ENCODE measurements at places on chromosomes 4 and X.
A peak's percentile ranks its signal among the peaks of the same experiment; 100 is the strongest.

GRCh38 chr4:162450531-162451035 is 286.8 kb upstream of the FSTL5 start:
- no peak for DNase-seq

- DNase-seq: no peak
These were observed 465 bp downstream of the BMPR1B start for GRCh38 chr4:94758141-94758699.

- no peak for DNase-seq
These were observed 399.9 kb downstream of the GPM6A start for GRCh38 chr4:175412161-175412560.

GRCh38 chr4:116870686-116871085 is 214.7 kb downstream of the TRAM1L1 start:
- DNase-seq: no peak

GRCh38 chr4:169566021-169566818 is 46.2 kb downstream of the NEK1 start:
- no peak for DNase-seq

DNA sequence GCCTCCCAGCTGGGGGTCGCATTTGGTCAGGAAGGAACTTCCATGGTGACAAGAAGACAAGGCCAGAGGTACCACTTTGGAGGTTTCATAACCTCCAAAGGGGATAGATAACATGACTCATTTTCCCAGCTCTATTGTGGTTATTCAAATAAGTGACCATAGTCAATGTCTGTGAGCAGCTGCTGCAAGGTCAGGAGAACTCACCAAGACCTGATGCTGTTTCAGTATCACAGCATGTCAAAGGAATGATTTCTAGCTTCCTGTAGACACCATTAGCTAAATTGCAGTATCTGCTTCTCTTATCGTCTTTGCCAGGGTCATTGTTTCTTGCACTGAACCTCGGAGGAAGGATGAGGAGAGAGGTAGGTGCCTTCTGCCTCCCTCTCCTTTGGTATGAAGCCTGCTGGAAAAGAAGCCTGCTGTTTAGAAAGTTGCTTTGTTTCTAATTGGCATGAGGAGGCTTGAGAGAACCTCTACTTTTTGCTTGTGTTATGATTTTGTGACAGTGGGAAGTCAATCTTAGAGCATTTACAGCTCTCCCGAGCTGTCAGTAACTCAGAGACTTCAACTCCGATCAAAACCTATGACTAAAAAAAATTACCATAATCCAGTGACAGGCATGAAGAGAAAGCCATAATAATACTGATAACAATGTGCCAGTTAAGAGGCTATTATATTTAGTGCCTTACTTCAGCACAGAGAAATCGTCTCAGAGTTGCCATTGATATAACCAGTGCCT is 38.0 kb upstream of the GATB start:
- DNase-seq: no peak

- peak; percentile 68 for DNase-seq
These were observed 18.4 kb upstream of the LDB2 start for GRCh38 chr4:16916719-16917337.

GRCh38 chr4:8168232-8168631 is 9.6 kb upstream of the ABLIM2 start:
- DNase-seq: no peak

DNA sequence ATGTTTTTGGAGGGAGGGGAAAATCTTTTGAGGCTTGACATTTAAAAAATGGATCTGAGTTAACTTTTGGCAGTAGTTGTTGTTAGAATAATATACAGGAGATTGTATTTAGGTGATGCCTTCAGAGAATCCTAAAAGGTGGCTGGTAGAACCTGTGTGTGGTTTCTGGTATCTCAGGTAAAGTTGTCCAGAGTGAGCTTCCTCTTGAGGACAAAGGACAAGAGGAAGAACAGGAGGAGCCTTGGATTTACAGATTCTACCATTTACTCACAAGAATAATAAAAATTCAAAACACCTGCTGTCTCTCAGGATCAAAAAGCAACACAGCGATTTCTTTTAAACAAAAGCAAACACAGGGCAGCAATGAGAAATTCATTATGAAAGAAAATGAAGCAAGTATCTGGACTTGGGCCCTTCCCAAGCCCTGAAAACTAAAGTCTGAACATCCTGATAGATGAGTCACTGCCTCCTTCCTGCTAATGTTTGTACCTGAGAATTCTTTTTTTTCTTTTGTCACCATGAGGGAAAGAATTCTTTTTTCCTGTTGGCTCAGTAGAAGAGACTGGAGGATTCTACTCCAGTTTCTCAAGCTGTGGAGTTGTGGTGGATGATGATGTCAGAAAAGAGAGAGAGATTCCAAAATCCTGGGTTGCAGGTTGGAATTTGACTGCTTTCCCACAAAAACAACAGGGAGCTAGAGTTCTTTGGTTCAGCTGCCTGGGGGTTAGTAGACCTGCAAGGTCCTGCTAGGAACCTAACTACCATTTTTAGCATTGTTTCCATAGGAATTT is 31.5 kb upstream of the RAPGEF2 start:
- no peak for DNase-seq

- no peak for DNase-seq
These were observed 12.4 kb upstream of the TDO2 start for GRCh38 chr4:155891058-155891457.

DNA sequence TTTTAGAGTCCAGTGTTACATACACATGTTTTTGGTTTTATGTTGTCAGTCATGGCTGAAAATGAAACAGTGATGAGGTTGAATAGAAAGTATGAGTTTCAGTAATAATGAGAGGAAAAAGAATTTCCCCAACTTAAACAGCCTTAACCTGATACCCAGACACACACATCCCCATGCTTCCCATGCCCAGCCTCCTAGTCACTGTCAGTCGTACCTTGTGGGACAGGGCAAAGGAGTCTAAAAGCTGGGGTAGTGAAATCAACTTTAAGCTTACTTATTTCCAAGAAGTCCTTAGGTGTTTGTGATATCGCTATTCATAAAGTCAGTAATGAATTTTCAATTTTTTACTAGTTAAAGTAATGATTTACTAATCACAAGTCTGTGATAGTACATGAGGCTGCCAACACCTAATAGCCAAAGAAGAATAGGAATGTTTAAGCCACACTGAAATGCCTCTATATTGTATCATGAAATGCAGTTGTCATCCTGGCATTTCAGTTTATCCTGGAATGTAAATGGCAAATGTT is 24.3 kb upstream of the GPR34 start:
- no peak for DNase-seq

- no peak for DNase-seq
These were observed 18.2 kb upstream of the TNIP3 start for GRCh38 chr4:121182296-121182695.

GRCh38 chrX:65643531-65644052 is 23.9 kb upstream of the MSN start:
- no peak for DNase-seq

GRCh38 chr4:180285796-180286195 is 1957.4 kb upstream of the TENM3 start:
- DNase-seq: no peak

DNA sequence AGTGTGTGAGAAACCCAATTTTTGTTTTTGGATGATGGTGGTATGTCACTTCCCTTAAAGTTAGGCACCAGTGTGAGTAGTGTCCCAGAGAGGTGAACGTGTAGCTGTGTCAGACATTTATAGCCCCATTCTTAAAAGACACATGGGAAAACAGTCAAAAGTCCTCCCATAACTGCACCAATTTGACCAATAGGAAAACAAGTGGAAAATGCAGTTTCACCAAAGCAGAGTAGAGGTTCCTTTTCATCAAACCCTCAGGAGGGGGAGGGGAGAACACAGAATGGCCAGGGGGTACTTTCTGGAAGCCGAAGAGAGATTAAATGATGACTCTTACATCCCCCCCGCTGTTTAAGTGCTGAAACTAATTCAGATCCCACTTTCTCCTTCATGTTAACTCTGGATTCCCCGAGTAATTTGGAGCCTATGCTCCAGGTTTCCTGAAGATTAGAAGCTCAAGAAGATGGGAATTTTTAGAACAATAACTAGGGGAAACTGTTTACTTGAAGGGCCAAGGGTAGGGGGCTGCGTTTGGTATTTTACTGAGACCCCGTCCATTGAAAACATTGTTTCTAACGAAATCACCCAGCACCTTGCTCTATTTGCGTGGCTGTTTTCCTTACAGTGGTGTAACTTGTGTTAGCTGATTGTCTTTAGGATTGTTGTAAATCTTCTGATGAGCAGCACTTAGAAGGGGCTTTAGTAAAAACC is 2.1 kb upstream of the LEF1 start:
- DNase-seq: no peak

DNA sequence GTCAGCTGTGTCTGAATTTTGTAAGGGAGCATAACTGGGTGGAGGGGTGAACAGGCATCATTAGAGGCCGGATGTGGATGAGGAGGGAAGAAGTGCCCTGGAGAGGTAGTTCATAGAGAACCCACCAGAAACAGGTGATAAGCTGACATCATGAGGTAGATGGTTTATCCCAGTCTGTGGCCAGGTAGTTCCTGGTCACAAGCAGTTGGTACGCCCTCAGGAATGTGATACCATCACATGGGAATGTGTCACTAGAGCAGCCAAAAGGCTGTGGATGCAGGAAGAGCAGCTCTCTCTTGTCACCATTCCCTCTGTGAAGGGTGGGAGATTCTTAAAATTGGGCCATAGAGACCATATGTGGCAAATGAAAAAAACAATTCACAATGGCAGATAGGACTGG is 21.9 kb downstream of the MSN start:
- no peak for DNase-seq

DNA sequence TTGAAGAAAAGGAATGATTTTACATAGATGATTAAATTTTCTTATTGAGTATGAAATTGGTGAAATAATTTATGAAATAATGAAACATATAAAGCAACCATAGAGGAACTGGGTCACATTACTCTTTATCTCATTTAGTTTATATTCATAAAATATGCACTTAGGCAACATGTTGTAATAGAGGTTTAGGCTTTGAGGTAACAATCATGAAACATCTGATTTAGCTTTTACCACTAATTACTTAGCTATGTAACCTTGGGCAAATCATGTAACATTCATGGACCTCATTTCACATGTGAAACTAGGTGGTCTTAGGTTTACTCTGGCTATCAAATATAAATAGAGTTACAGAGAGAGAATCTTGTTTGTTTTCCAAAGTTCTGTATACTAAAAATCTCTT is 54.5 kb upstream of the SMARCA5 start:
- DNase-seq: no peak

- DNase-seq: no peak
These were observed 55.9 kb upstream of the RASSF6 start for GRCh38 chr4:73676136-73676535.

GRCh38 chr4:66489370-66489769 is 819.1 kb upstream of the EPHA5 start:
- DNase-seq: no peak

- no peak for DNase-seq
These were observed 77.8 kb downstream of the SORBS2 start for GRCh38 chr4:185734214-185734613.
